Umbilical cord (tissue), 2 donors: ENCODE measurements at places on chromosomes 12 and 14. TPM values are rescaled to one million over a fixed set of nuclear protein-coding genes. Genes with fewer than 3 reads are reported as not detected.

DNA sequence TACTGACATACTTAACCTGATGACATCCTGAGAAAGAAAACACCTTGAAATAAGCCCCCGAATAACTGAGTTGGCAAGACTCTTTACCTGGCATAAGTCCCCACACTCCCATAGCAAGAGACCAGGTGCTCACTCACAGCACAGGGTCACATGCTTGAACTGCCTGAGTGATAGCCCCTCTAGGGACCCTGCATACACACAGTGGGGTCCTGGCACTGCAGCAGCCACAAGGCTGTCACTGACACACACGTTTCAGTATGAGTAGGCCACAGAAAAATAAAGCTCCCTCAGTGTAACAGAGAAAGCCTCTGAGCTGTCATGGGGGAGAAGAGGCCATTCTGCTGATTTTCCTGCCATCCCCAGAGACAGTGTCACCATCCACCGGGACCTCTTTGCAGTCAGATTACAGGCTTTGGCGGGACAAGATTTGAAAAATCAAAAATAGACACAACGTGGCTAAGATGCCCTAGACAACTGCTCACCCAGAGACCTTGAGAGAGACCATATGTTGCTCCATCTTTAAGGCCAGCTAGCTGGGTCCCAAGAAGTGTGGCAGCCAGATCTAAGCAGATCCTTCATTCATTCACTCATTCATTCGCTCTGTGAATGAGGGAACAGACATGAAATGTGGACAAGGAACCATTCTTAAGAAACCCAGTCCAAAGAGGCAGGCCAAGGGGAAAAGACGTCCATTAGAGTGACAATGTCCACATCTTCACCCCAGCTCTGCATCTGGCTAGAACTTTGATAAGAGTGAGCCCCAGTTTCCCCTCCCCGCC lies 1.6 kb downstream of the SCARB1 start:
- no peak for DNase-seq

GRCh38 chr14:101464984-101465794 lies 96.1 kb upstream of the DIO3 start:
- DNase-seq, result no peak

DNA sequence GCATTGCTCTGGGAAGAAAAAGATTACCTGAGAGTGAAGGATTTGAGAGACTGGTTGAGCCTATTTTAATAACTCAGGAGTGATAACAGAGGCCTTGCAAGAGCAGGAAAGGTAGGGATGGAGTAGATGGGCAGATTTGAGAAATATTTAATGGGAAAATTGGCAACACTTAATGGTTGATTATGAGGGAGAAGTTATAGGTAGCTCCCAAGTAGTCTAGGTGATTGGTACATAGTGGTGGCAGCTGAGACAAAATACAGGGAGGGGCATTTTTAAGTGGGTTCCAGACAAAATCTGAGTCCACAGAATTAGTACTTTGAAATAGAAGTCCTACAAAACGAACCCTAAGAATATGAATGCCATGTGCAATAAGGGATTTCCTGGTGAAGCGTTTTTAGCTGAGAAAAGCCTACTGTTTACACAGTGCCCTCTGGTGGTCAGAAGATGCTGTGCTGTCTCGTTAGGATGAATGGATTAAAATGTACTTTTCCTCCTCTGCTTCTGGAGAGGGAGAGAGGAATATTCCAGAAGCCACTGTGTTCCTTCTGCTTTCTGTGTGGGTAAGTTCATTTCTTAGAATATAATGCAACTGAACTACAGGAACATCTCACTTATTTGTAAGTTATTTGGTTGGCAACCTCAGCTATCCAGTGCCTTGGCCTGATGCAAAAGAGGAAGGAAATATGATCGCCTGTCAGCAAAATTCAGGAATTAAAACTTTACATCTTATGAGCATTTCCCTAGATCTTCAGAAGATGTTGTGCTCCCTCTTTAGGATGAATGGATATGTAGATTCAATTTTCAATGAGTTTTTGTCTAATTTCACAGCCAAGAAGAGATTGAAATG lies 6.5 kb downstream of the ZBTB1 start:
- peak; percentile 72 for DNase-seq

DNA sequence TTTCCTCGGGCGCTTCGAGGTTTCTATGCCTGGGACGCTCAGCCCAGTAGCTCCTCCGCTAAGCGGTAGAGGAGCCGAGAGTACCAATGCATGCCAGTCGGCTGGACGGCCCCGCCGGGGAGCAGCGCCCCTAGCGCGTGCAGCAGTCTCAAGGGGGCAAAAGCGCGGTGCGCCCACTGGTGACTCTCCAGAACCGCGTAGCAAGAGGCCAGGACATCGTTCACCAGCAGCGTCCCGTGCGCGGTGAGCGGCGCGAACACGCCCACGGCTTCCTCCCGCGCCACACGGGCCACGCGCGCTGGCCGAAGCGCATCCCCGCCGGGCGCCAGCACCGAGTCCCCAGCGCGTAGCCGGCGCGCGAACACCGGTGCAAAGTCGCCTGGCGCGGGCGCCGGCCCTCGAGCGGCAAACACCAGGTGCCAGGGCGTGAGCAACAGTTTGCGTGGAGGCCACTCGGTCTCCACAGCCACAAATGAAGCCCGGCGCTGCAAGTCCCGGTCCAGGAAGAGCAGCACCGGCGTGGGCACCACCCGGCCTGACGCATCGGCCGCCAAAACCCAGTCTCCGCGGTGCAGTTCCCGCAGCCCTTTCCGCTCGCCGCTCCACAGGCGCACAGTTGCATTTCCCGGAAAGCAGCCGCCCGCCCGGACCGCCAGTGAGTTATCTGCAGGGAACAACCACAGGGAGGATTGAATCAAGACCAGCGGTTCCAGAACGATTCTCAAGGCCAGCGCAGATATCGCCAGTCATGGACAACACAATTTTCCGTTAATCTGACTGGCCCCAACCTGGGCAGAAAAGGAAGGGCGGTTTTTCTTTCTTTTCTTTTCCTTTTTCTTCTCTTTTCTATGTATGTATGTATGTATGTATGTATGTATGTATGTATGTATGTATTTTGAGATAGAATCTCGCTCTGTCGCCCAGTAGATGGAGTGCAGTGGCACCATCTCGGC lies 4.5 kb downstream of the DHH start:
- DNase-seq, result peak; percentile 43

DNA sequence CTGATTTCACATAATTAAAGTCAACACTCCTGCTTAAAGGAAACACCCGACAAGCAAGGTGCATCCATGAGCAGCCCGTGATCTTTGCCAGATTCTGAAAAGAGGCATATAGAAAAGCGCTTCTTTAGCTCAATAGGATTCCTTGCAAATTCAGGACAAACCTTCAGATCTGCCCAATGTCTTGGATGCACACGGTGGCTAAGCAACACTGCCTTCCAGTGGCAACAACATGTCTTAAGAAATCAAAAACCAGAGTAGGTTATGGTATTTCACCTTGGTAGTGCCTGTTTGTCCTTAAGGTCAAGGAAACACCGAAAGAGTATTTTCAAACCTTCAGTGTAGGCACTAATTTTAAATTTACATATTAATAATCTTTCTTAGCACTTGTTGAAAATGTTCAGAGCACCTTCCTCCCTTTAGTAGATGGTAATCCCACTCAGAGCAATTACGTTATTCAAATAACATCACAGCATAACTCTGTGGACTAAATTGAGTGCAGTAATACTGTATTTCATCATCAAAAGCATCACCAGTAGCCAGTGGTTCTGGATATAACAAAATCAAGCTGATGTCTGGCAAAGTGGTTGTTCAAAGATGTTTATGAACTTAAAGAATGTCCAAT lies 58.0 kb upstream of the CDKN3 start:
- DNase-seq, result peak; percentile 76

DNA sequence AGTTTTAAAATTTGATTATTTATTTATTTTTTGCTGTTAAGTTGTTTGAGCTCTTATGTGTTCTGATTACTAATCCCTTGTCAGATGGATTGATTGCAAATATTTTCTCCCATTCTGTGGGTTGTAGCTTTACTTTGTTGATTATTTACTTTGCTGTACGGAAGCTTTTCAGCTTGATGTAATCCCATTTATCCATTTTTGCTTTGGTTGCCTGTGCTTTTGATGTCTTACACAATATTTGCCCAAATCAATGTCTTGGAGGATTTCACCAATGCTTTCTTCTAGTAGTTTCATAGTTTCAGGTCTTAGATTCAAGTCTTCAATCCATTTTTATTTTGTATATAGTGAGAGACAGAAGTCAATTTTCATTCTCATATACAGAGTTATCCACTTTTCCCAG lies 56.5 kb upstream of the PCNX4 start:
- DNase-seq, result no peak

MSI1 gene
- total RNA-seq, result 0.96 TPM

DNA sequence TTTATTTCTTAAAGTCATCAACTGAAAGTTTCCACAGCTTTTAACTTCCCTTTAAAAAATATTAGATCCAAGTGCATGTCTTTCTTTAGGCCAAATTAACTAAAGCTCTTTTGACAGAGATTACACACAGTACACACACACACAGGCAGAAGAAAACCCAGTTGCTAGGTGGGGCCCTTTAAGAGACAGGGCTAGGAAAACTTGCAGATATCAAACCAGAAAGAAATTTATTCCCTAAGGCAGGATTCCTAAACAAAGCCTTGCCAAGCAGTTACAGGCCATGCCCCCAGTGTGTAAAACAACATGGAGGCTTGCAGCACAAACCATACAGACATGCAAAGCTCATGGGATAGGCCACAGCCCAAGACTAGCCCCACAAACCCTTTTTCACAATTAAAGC lies 123.4 kb downstream of the FSCB start:
- peak; percentile 90 for DNase-seq

- no peak for DNase-seq
These were observed 727.3 kb upstream of the LMO3 start for GRCh38 chr12:17333287-17333686.

RTL1 gene
- 3.6 TPM for total RNA-seq

- DNase-seq, result no peak
These were observed 69.3 kb downstream of the RIN3 start for GRCh38 chr14:92582706-92583452.

LEMD3 gene
- total RNA-seq, result 42.9 TPM

ENDOU gene
- 2.9 TPM for total RNA-seq

BEGAIN gene
- 15.6 TPM for total RNA-seq
